ENCODE measurements at places on chromosomes 4 and X. TPM values are rescaled to one million over a fixed set of nuclear protein-coding genes. Genes with fewer than 3 reads are reported as not detected.
A peak's percentile ranks its signal among the peaks of the same experiment; 100 is the strongest.

DNA sequence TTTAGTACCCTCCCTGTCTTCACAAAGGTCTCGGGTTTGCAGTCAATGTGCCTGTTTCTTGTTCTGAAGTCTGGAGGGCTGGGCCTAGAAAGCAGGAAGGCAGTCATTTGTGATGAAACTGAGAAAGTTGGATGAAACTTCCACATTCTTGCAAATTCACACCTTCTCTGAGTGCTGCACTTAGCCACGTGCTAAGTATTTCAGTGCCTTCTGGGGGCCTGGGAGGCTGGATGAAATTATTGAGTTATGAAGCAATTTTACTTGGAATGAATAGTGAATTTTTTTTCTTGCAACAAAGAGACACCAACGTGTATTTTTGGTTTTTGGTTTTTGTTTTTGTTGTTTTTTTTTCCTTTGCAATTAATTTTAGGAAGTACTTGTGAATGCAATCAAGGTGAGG lies 71.2 kb downstream of the MSX1 start:
- no peak for DNase-seq

The PAGE1 gene
- not detected for total RNA-seq

DNA sequence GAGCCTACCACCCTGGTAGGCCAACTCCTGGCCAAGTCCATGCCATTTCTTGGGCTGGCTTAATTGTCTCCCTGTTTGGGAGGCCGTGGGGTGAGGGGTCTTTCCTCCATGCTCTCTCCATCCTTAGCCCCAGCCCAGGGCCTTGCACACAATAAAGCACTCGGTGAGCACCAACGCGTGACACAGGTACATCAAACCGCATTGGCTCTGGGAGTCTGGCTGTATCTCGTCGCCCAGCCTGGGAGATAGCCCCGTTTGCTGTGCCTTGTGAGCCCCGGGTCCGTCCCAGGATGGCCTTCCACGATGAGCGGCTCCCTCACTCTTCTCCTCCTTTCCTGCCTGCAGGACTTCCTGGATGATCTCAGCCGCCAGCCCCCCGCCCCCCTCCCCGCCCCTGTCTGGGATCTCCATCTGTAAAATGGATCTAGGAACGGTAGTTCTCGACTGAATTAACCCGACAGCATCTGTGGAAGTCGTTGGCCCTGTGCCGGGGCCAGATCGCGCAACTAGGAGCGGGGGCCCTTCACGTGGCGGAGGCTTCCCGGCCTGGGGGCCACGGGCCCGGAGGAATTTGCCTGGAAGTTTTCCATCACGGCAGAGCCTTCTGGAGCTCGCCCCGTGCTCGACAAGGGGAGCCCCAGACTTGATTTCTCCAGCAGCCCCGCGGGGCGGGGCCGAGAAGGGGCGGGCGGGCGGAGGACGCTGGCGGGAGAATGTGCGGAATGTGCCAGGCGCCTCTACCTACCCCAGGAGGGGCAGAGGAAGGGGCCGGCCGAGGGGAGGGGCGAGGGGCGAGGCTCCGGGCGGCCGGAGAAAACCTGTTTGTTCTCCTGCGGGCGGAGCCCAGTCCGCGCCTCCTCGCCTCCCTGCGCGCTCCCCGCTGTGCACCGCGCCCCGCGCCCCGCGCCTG lies at the start of gene ZNF185:
ZNF185 (plus strand) TSS at position 846 of the 910 bp plus-strand sequence. CDS start 16,423 bp downstream, outside the sequence.
- peak; percentile 57 for DNase-seq

The MAOB gene
- 12.3 TPM for total RNA-seq

The VCX gene
- not detected for total RNA-seq

DNA sequence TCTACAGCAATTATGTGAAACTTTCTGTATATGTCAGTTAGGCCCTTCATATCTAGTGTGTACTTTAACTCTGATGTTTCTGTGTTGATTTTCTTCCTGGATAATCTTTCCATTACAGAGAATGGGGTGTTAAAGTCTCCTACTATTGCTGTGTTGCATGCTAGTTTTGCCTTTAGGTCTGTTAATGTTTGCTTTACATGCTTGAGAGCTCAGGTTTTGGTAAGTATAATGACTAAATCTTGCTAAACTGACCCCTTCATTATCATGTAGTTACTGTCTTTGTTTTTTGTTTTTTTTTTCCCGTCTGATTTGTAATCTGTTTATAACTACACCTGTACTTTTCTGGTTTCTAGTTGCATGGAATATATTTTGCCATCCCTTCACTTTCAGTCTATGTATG lies 63.6 kb upstream of the UGT2B15 start:
- DNase-seq, result no peak

DNA sequence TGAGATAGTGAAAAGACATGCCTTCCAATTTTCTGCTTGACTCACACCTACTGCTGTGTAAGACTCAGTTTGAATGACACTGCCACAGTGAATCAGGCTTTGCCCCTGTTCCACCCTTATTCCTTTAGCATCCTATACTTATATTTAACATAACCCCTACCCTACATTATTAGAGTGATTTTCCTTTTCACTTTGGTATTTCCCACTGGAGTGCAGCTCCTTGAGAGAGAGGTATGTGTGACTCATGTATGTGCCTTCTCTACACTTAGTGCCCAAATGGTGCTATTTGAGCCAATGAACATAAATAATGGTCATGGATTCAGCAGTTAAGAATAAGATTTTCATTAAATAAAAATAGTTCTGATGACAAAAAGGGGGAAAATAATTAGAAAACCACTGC lies 69.5 kb downstream of the RRAGB start:
- DNase-seq, result no peak

The SYAP1 gene
- 50.4 TPM for total RNA-seq

DNA sequence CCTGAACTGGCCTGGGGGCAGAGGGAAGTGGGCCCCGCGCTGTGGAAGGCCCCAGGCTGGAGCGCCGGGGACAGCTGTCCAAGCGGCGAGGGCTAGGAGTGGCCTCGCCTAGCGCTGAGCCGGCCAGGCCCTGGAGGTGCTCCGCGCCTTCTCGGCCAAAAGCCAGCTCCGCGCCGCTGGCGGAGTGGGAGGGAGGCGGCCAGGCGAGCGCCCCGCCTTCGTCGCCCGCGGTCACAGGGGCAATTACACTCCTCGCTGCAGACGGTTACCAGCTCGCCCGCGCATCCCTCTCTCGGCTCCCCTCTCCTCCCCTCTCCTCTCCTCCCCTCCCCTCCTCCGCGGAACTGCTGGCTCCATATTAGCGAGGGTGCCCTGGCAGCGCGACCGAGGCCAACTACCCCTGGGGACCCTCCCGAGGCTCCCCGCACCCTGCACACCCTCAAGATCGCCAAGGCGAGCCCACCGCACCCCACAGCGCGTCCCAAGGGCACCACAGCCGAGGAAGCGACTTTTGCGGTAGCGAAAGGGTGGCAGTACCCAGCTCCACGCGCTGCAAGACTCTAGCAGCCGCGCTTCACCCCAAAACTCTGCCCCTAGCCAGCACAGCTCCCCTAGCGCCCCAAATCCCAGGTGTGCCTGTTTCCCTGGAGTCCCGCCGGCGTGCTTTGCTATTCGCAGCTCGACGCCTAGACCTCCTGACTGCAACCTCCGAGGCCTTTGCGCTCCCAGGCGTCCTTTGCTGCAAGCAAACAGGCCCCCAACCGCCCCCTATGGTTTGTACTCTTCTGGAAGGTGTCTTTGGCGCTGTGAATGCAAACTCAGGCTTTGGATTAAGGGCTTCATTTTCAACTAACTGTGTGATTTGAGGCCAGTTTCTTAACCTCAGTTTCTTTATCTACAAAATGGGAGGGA lies 91.4 kb downstream of the BCOR start:
- peak; percentile 62 for DNase-seq

- DNase-seq, result peak; percentile 20
These were observed 88.3 kb downstream of the NHSL2 start for GRCh38 chrX:71998836-71999509.

DNA sequence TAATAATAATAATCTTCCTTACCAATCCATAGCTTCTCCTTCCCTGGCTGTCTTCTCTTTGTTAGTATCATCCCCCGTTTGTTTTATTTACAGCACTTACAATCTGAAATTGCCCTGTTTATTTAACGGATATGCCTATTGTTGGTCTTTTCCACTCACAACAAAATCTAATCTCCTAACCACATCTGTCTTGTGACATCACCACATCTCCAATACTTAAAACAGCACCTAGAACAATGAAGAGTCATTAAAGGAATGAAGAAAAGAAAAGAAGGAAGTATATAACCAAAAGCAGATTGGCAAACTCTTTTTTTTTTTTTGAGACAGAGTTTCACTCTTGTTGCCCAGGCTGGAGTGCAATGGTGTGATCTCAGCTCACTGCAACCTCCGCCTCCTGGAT lies 38.7 kb upstream of the JADE1 start:
- no peak for DNase-seq

DNA sequence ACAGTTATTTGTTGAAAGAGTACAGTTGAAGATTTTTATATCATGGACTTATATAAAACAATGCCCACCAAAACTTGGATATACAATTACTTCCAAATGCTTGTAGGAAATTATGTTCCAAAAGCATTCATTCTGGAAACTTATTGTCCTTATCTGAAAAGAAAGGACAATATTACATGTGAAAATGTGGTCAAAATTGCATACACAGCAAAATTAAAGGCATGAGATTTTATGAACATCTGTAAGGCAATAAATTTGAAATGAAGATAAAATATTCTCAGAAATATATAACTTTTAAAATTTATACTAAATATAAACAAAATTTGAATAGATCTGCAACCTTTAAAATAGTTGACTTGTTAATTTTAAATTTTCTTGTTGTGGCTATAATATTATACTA lies 1173.8 kb downstream of the NLGN4X start:
- DNase-seq, result no peak

The FAM156A gene
- 15.8 TPM for total RNA-seq

Measured in left colon (tissue), 2 donors.